ENCODE measurements at places on chromosomes 7 and 10. TPM values are rescaled to one million over a fixed set of nuclear protein-coding genes. Genes with fewer than 3 reads are reported as not detected.

Gene LRRC17
- 148 TPM for total RNA-seq

Gene TAF6
- 24.7 TPM for total RNA-seq

Gene POLD2
- total RNA-seq, result 161 TPM

Gene FEZF1
- total RNA-seq, result not detected

Gene CPA5
- total RNA-seq, result not detected

Gene MET
- total RNA-seq, result 223 TPM

Gene ACSM6
- total RNA-seq, result not detected

Gene GPR26
- total RNA-seq, result not detected

Gene RELN
- total RNA-seq, result under 0.01 TPM

Gene SLC18A3
- 44.6 TPM for total RNA-seq

Gene JAZF1
- total RNA-seq, result 1.2 TPM

Gene RBP4
- total RNA-seq, result 0.79 TPM

Gene TMEM178B
- under 0.01 TPM for total RNA-seq

Gene ATRNL1
- total RNA-seq, result 0.22 TPM

Gene PRSS37
- not detected for total RNA-seq

Gene TLX1
- total RNA-seq, result not detected

Gene ZP3
- total RNA-seq, result 4.7 TPM

Gene EZH2
- 7.4 TPM for total RNA-seq

Gene COBL
- total RNA-seq, result under 0.01 TPM

Gene SYT15B
- under 0.01 TPM for total RNA-seq

Gene KMT2C
- 34.7 TPM for total RNA-seq

Gene CALHM3
- 0.39 TPM for total RNA-seq
